ENCODE measurements at places on chromosomes 4 and X.

GRCh38 chr4:155249016-155249566 lies 40.7 kb downstream of the NPY2R start:
- no peak for DNase-seq

DNA sequence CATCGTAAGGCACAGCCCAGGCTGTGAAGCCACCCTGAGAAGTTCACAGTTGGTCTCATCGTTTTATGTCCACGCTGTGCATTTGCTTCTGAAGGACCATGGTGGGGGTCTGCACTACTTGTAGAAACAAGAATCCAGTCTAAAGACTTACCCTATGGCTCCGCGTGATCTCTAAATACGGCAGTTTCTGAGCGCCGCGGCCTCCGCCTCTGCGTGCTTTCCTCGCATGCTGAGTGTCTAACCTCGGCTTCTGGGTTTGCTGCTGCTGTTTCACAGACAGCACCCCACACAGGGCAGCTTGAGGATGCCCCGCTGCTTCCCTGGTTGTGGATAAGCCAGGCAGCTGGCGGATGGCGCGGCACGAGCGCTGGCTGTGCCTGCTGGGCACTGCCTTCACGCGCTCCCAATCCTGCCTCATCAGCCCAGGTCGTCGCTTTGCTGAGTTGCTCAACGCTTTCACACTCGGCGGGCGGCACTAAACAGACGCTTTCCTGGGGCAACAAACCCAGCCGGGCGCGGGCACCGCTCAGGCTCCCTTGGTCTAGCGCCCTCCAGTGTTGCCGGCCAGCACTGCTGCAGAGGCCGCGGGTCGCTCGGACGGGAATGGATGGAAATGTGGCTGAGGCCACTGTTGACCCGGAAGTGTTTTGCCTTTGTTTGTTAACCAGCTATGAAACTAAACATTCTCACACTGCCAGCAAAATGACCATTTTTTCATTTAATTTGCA lies 39.2 kb downstream of the FGFRL1 start:
- DNase-seq: no peak

DNA sequence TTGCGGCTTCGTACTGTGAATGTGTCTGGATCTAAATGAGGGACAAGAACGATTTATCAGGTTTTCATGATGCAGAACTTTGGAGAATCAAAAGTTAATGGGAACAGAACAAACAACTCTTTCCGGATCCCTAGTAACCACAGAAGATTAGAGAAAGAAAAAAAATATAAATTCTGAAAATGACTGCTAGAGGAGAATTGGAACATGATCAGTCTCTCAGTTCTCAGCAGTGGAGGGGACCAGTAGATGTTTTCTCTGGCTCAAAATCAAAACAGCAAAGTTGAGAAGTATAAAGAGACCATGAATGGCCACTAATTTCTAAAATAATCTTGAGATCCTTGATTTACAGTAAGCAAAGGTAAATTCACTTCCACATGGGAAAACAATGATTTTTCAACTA lies 38.1 kb upstream of the GK2 start:
- no peak for DNase-seq

DNA sequence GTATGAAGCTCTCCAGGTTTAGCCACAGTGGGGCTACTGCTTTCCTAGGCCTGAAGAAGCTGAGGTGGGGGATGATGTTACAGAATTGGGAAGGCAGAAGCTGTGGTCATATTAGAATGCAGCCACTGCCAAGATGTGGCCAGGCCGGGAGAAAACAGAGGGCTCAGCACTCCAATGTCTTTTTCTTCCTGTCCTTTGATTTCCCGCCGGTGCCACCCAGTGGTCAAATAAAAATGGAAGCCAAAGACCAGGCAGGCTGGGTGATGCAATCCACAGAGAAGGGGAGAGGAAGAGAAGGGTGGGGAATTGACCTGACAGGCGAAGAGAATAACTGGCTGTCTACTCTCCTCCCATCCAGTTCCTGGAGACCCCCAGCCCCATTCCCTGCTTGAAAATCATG lies 94.9 kb upstream of the SHISA3 start:
- no peak for DNase-seq

Data from CD4-positive, alpha-beta T cell treated with Interleukin-4 for 1 hour (primary cell).